ENCODE measurements at places on chromosomes 2 and 18. TPM values are rescaled to one million over a fixed set of nuclear protein-coding genes. Genes with fewer than 3 reads are reported as not detected.

CNGA3 gene
- not detected for total RNA-seq

SLC14A1 gene
- not detected for total RNA-seq

CFAP65 gene
- 0.23 TPM for total RNA-seq

DYNAP gene
- total RNA-seq: 1.0 TPM

SALL3 gene
- 29.0 TPM for total RNA-seq

NEB gene
- 8.2 TPM for total RNA-seq

MPP4 gene
- not detected for total RNA-seq
